ENCODE measurements at places on chromosomes 5 and 9.

DNA sequence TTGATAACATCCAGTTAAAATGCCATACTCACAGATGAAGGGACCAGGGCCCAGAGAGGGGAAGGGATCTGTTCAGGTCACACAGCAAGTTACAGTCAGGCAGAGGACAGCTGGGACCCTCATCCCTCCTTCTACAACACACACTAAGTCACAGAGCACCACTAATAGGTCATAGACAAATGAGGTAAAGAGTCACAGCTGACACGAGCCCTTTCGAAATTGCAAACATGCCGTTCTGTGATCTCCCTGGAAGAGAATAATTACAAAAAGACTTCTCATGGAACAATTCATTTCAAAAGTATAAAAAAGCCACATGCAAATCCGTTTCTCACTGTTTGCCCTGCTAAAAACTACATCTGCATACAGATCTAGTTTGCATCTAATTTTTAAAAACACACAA, 15.5 kb downstream of the IGFBPL1 start:
- H3K27ac ChIP-seq = no peak overlapping the region
- DNase-seq = no peak
- H3K27me3 ChIP-seq = no peaks in the 10 kb centered on the region

GRCh38 chr5:139271201-139272027, 22.1 kb upstream of the MATR3 start:
- DNase-seq = no peak
- no peak overlapping the region for H3K27ac ChIP-seq
- H3K4me3 ChIP-seq = no peak overlapping the region
- H3K4me1 ChIP-seq = peaks cover 4% of the 10 kb centered on the region
- H3K27me3 ChIP-seq = no peaks in the 10 kb centered on the region

DNA sequence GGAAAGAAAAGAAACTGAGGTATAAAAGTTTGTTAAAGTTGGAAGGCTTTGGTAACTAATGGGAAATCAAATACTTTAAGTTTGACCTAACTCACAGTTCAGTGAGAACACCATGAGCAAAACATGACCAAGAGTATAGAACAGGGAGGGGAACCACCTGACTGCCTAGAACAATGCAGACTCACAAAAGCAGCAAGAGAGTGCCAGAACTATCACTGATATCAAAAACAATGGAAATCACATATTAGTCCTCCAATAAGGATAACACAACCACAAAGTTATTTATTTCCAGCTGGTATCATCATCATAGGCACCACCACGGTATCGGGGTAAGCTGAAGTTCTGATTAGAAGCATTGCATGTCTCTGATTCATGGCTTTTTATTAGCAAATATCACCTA, 77.5 kb downstream of the TRPM6 start:
- DNase-seq = no peak
- H3K36me3 ChIP-seq = no peaks in the 10 kb centered on the region
- no peak overlapping the region for H3K4me3 ChIP-seq
- H3K4me1 ChIP-seq = no peaks in the 10 kb centered on the region
- no peaks in the 10 kb centered on the region for H3K27me3 ChIP-seq
- H3K27ac ChIP-seq = no peak overlapping the region

DNA sequence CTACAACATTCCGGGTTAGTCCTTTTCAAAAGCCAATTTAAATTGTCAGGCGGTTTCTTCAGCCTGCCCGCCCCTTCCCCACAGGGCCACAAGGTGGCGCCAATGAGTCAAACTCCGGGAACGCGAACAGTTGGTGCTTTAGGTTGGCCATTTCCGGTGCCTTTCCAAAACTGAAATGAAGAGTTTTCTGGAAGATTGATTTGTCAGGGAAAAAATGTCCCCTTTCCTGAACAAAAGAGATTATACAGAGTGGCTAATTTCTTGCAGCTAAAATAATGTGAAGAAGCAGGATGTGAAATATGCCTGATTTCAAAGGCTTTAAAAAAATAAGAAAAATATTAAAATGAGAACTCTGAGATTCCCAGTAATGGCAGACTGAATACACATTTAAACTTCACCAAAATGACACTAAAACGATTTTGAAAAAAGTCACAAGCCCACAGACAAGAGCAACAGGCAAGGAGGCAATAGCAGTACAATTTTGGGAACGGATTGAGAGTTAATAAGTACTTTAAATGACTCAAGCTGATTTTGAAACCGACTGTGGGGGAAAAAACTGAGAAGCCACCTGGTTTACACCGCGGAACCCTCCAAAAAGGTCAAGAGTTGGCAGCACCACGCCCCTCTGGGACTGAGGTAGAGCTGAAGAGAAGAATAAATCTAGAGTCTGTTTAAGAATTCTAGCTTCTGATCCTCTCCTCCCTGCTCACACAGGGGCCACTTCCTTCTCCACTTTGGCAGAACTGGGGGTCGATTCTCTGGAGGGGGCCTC, 45.7 kb downstream of the SLC46A2 start:
- H3K4me3 ChIP-seq = no peak overlapping the region
- H3K27ac ChIP-seq = no peak overlapping the region
- DNase-seq = peak; percentile 55
- peaks cover 7% of the 10 kb centered on the region for H3K4me1 ChIP-seq

- no peak overlapping the region for H3K27ac ChIP-seq
- no peaks in the 10 kb centered on the region for H3K4me1 ChIP-seq
- no peak for DNase-seq
- no peak overlapping the region for H3K4me3 ChIP-seq
- H3K36me3 ChIP-seq = no peaks in the 10 kb centered on the region
- H3K27me3 ChIP-seq = no peaks in the 10 kb centered on the region
Measured at GRCh38 chr5:8700671-8701070, 831.7 kb downstream of the MTRR start.

DNA sequence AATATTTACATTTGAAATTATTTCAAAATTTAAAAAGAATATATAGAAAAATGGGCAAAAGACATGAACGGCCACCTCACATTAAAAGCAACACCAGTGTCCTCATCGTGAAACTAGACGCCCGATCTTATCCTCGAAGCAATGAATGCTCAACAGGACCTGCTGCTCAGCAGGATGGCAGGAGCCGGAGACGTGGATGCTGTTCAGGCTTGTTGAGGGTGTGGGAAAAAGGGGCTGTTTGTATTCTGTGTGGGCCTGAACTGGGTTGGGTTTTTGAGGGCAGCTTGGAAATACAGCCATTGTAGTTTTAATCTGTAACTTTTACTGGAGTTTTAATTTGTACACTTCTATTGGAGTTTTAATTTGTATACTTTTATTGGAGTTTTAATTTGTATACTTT, 20.3 kb downstream of the EXOC3 start:
- no peak for DNase-seq
- H3K4me1 ChIP-seq = no peaks in the 10 kb centered on the region
- peaks cover 18% of the 10 kb centered on the region for H3K36me3 ChIP-seq
- no peaks in the 10 kb centered on the region for H3K27me3 ChIP-seq
